B cell (primary cell): ENCODE measurements at places on chromosomes 5 and 9.

- DNase-seq, result no peak
Observed at GRCh38 chr9:90987566-90987965, 185.9 kb downstream of the SYK start.

GRCh38 chr5:128303593-128303992 lies 220.0 kb downstream of the SLC12A2 start:
- DNase-seq, result no peak

GRCh38 chr5:42604171-42604711 lies 152.4 kb upstream of the CCDC152 start:
- no peak for DNase-seq

GRCh38 chr5:33692980-33693379 lies 198.8 kb downstream of the ADAMTS12 start:
- no peak for DNase-seq

GRCh38 chr5:114266374-114266773 lies 95.5 kb upstream of the KCNN2 start:
- no peak for DNase-seq

- no peak for DNase-seq
Observed at GRCh38 chr9:133703591-133704399, 34.4 kb downstream of the SARDH start.

DNA sequence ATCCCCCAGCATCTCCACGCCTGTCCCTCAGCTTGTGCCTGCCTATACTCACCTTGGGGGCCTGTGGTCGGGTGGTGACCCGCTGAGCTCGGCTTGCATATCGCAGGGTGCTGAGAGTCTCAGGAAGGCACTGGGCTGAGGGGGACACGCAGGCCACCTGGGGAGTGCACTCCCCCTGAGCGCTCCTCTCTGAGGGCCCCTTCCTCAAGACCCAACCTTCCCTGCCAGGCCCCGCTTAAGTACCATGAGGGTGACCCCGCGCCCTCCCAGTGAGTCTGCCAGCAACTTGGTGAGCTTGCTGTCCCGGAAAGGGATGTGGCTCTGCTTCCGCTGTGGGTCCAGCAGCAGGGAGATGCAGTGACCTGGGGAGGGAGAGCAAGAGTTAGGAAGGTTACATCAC lies 4.1 kb downstream of the KIF12 start:
- DNase-seq, result no peak

GRCh38 chr9:69058101-69058500 lies 22.5 kb downstream of the FXN start:
- DNase-seq, result no peak

DNA sequence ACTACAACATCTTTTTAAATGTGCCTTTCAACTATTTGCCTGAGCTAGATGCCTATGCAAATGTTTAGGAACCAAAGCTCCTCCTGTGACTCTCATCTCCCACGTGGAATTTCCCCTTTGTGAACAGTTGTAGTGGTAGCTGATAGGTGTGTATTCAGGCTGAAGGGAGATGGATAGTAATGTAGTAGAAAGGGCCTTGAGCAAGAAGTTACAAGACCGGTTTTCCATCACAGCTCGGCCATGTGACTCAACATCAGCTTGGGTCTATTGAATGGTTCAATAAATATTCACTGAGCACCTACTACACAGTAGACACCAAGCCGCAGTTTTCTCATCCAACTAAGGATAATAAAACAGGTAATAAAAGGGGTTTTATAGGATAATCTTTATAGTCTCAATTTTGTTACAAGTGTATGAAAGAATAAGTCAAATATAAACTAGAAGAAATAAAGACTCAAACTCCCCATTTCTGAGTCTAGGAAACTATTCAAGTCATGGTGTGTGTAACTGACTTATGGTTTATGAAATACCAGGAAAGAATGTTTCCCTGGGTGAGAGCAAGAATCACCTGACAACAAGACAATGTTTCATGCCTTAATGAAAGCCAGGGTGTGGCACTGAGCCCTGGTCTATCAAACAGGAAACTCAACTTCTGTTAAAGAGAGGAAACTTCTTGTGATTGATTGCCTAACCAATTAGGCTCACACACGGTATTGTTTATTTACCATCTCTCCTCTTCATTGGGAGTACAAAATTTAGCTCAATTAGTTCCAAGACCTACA lies 187.1 kb upstream of the SPEF2 start:
- no peak for DNase-seq

- peak; percentile 63 for DNase-seq
Observed at GRCh38 chr9:91207729-91208418, 153.8 kb downstream of the AUH start.

DNA sequence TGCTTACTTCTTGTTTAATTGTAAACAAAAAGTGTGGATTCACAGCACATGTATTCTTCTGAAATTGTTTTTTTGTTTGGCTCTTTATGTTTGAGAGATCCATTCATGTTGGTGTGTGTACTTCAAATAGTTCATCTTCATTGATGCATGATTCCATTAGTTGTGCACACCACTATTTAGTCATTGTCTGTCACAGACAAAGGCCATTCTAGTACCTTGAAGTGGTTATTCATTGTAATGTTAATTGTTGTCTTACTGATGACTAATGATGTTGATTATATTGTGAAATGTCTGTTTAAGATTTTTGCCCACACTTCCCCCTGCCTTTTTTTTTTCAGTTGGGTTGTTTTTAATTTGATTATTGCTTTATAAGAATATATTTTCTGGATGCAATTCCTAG lies 391.3 kb downstream of the DIRAS2 start:
- no peak for DNase-seq

GRCh38 chr5:172459783-172460165 lies 5.4 kb upstream of the SH3PXD2B start:
- no peak for DNase-seq

GRCh38 chr5:82991059-82991458 lies 86.1 kb downstream of the TMEM167A start:
- no peak for DNase-seq

DNA sequence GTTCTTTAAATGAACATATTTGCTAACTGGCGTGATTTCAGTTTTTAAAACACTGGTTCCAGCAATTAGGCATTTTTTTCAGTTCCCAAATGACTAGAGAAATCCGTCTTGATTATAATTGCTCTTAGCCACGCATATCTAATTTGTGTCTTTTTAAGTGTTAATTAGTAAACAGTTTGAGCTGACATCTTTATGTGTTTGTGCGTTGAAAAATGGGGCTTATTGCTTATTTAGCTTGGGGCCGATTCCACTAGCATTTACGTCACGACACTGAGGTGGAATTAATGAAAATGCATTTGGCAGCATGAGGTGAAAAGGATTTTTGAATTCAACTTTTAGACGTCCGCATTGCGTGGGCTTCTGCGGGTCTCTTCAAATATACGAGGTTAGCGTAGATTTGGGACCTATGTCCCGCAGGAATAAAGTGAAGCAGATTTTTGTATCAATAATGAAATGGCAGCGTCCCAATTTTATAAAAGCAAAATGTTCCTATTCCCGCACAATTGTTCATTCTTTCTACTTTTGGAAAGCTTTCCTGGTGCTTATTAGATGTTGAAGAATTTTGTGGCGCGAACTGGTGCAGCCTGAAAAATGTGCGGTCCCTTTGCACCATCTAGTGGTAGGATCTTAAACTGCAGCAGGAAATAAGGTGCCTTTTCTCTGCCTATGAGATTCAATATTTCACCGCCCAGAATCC lies 122.7 kb upstream of the LMX1B start:
- peak; percentile 79 for DNase-seq
